A549 treated with RU486 at 1 μM for 4 hours (cell line): ENCODE measurements at places on chromosomes 1 and 21. TPM values are rescaled to one million over a fixed set of nuclear protein-coding genes. Genes with fewer than 3 reads are reported as not detected.

GNAT2 gene
- 0.23 to 0.30 TPM in 2 of 5 replicates, not detected in the others for total RNA-seq

HSD3B2 gene
- total RNA-seq, result not detected in 5 replicates

ADGRB2 gene
- total RNA-seq, result 5.1 to 8.5 TPM (median 7.7 TPM) in 5 replicates

ABCG1 gene
- total RNA-seq, result 2.1 to 2.6 TPM (median 2.4 TPM) in 5 replicates

TMCC2 gene
- 2.0 to 3.3 TPM (median 2.7 TPM) in 5 replicates for total RNA-seq

NRIP1 gene
- total RNA-seq, result 5.1 to 20.2 TPM (median 18.6 TPM) in 5 replicates

OBSCN gene
- 3.0 to 6.6 TPM (median 4.4 TPM) in 5 replicates for total RNA-seq

CYP4A22 gene
- not detected in 5 replicates for total RNA-seq

RUNX1 gene
- 7.3 to 13.0 TPM (median 10.7 TPM) in 5 replicates for total RNA-seq

MYOG gene
- not detected in 5 replicates for total RNA-seq

LCE1D gene
- total RNA-seq, result not detected in 5 replicates

NR5A2 gene
- total RNA-seq, result 3.1 to 7.0 TPM (median 5.6 TPM) in 5 replicates

CLDN8 gene
- total RNA-seq, result not detected in 5 replicates

ZBED6 gene
- total RNA-seq, result 1.1 to 3.5 TPM (median 3.2 TPM) in 5 replicates

ACTL8 gene
- total RNA-seq, result 1.4 to 1.8 TPM (median 1.6 TPM) in 5 replicates

IVL gene
- total RNA-seq, result 0.08 TPM in 1 of 5 replicates, not detected in the others

TP73 gene
- total RNA-seq, result 0.33 to 0.64 TPM (median 0.47 TPM) in 5 replicates

LY9 gene
- total RNA-seq, result 0.06 to 0.29 TPM (median 0.13 TPM) in 5 replicates

STPG1 gene
- 5.1 to 6.8 TPM (median 6.7 TPM) in 5 replicates for total RNA-seq

TRIM17 gene
- not detected in 5 replicates for total RNA-seq

ITLN1 gene
- total RNA-seq, result 0.22 TPM in 1 of 5 replicates, not detected in the others

PCAT6 gene
- 2.8 to 4.5 TPM (median 3.1 TPM) in 5 replicates for total RNA-seq

GADD45A gene
- 43.5 to 57.7 TPM (median 50.4 TPM) in 5 replicates for total RNA-seq

RAP1GAP gene
- total RNA-seq, result 8.6 to 13.1 TPM (median 12.0 TPM) in 5 replicates

FAM72D gene
- 3.3 to 7.6 TPM (median 6.2 TPM) in 5 replicates for total RNA-seq

SYNC gene
- 8.7 to 13.8 TPM (median 10.9 TPM) in 5 replicates for total RNA-seq

OR2T2 gene
- total RNA-seq, result not detected in 5 replicates

CACYBP gene
- 167 to 216 TPM (median 188 TPM) in 5 replicates for total RNA-seq

LCE3B gene
- not detected in 5 replicates for total RNA-seq

B3GALNT2 gene
- 11.9 to 22.4 TPM (median 18.8 TPM) in 5 replicates for total RNA-seq

OR2G6 gene
- total RNA-seq, result not detected in 5 replicates

PLA2G5 gene
- not detected in 5 replicates for total RNA-seq

LIN28A gene
- 0.03 TPM in 1 of 5 replicates, not detected in the others for total RNA-seq

LORICRIN gene
- not detected in 5 replicates for total RNA-seq

TRIM58 gene
- not detected in 5 replicates for total RNA-seq

SLC35F3 gene
- 4.1 to 5.3 TPM (median 5.1 TPM) in 5 replicates for total RNA-seq
